ENCODE measurements at places on chromosomes 5 and 9.

GRCh38 chr5:119036101-119036762 is 34.7 kb upstream of the DMXL1 start:
- no peak for DNase-seq

- DNase-seq = peak; percentile 52
Measured at GRCh38 chr5:14723701-14724132, 59.2 kb downstream of the OTULIN start.

- DNase-seq = no peak
Measured at GRCh38 chr9:16521868-16522411, 348.5 kb downstream of the BNC2 start.

- no peak for DNase-seq
Measured at GRCh38 chr5:137845472-137845871, 22.2 kb upstream of the MYOT start.

- DNase-seq = no peak
Measured at GRCh38 chr9:126490214-126490631, 123.5 kb upstream of the LMX1B start.

- no peak for DNase-seq
Measured at GRCh38 chr9:87443461-87443860, 54.2 kb upstream of the DAPK1 start.

- no peak for DNase-seq
Measured at GRCh38 chr9:16449076-16449730, 421.3 kb downstream of the BNC2 start.

DNA sequence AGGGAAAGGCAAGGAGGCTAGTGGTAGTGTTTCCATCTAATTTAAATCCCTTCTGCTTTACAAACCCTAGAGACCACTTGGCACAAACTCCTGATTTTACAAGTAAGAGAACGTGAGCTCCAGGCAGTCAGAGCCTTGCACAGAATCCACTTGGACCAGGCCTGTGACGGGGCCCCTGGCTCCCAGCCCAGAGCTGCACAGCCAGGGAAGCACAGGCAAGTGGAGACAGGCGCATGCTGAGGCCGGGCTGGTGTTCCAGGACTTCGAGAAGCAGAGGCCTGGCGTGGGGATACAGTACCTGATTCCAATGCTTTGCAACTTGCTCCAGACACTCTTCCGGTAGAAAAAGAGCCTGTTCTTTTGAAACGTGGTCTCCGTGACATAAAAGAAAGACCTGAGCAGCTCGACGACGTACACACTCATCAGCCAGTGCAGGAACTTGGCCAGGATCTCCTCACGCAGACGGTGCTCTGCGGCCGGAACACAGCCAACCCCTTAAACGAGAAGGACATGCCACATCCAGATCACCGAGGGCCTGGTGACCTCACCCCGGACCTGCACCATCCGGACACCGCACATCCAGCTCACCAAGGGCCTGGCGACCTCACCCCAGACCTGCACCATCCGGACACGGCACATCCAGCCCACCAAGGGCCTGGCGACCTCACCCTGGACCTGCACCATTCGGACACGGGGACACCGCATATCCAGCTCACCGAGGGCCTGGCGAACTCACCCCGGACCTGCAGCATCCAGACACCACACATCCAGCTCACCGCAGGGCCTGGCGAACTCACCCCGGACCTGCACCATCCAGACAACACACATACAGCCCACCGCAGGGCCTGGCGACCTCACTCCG is 12.5 kb downstream of the TERT start:
- DNase-seq = no peak

DNA sequence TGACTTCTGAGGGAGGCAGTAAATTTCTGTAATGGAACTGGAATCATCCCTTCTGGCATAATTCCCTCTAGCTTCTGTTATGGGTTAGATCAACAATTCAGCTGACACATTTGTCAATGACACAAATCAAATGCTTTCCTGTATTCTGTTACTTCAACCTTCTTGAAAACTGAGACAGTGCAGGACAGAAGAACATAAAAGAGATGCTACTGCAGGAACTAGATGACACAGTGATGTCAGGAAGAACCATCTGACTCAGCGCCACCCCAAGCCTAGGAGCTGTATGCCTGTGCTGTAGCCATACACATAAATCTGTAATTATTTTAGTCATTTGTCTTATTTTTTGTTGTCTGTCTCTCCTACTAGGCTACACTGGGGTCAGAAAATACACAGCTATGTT is 18.2 kb upstream of the CEP120 start:
- peak; percentile 63 for DNase-seq

DNA sequence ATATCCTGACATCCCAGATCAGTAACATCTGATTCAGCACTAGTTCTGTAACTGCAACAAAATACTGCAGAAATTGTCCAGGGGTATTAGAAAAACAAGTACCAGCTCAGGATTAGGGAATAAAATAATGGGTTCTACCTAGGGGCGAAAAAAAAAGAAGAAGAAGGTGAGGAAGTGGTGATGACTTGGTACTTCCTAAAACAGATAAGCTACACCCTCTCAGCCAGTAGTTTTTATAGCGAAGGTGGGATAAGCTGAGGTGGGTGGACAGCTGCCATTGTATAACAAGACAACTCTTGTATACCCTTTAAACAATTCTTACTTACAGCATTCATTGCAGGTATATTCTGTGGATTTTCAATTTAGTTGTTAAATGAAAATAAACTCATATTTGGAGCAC is 19.1 kb downstream of the RAPGEF6 start:
- no peak for DNase-seq

- DNase-seq = no peak
Measured at GRCh38 chr9:107153336-107153735, 129.7 kb upstream of the RAD23B start.

GRCh38 chr5:159319832-159320231 is 10.5 kb downstream of the IL12B start:
- no peak for DNase-seq

DNA sequence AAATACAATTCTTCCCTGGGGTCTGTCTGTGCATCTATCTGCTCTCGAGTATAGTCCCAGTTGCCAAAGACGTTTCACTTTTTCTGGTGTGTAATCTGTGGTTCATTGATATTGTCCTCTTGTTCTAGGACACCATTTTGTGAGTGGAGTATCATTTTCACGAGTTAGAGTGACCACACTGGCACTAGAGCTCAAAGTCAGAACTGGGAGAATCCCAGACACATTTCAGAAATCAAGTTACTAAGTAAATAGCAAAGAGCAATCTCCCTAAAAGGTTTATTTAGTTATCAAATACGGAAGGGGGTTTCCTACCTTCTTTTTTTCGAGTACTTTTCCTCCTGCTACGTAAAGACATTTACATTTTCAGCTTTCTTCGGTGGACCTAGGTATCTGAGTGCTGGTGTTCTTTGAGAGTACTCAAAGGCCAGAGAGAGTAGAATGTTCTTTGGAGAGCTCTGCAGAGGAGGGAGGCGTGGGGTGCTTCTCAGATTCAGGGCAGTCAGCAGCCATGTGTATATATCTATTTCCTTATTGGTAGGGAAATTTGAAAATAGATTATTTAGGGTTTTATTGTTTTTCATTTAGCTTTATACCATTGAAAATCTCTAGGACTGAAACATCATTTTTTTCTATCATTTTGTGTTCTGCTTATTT is 8.9 kb upstream of the HSPA9 start:
- DNase-seq = no peak

DNA sequence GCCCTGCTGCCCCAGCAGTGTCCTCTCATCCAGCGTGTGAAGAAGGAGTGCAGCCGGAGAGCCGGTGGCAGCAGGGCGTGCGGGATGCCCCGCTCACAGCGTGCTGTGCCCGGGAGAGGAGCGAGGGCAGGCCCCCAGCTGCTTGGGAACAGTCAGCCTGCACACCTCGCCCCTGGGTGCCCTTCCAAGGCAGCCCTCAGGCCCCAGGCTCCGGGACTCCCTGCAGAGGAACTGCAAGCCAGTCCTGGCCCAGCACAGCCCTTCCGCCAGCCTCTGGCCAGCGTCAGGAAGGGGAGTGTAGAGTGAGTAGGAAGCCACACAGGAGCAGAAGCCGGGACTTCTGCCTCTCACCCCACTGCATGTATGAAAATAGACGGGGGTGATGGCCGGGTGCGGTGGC is 43.5 kb downstream of the ADAMTS2 start:
- no peak for DNase-seq

GRCh38 chr5:125083981-125084380 is 337.5 kb upstream of the ZNF608 start:
- no peak for DNase-seq

DNA sequence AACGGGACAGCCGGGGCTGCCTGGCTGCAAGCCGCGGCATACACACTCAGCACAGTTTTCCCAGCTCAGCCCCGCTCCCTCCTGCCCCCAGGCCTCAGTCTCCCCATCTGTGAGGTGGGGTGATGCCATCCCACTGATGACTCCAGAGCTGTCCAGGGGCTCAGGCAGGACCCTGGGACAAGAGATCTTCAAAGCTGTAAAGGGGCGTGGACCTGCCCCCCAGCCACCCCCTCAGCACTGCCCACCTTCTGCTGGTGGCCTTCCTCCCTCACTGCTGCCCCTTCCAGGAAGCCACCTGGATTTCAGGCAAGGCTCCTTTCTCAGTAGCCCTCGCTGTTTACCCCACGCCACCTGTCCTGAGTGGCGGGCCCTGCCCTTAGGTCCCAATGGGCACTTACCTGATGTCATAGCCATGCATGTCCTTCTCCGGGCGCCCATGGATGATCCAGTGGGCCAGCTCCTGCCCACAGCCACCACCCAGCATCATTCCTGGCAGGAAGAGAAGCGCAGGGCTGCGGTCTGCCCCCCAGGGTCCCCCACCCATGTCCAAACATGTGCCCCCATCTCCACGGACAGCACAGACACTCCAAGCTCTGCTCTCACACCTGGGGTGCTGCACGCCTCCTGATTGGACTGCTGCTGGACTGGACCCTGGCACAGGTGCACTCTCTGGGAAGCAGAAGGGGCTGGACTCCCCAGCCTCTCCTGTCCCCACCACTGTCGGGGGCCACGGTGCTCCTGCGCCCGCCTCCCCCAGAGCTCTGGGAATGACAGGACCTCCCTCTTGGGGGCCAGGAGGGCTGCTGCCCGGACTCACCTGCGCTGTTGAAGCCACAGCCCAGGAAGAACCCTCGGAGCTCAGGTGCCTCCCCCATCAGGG is 25.7 kb downstream of the SARDH start:
- DNase-seq = no peak

GRCh38 chr5:132263548-132264261 is 6.2 kb downstream of the PDLIM4 start:
- peak; percentile 72 for DNase-seq

DNA sequence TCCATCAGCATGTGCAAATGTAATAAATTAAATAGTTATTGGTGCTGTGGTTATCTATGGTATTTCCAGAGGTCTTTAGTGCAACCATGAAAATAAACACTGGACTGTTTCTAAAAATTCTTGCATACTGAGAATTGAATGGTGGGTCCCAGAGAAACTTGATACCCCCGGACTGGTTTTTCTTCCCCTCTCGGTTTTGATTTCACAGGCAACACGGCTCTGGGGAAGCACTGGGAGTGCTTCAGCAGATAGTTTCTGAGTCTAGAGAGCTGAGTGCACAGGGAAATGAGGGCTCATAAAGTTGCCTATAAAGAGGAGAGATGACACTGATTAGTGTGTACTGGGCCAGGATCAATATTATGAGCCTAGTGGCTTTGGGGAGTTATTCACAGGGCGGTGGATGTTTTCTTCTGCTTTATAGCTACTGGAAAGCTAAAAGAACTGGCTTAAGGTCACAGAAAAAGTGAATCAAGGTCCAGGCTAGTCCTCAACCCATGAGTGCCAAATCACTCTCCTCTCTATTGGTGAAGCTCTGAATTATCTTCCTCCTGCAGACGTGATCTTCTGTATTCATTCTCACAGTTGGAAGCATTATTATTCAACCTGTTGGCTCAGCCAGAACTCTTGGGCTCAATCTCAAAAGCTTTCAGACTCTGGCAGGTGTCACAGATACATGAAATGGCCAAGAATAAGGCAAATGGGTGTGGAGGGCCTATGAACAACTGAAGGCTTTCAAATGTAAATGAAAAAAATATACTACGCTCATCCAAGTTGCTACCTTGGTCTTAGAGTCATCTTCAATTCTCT is 170.2 kb upstream of the HMHB1 start:
- DNase-seq = no peak

- DNase-seq = no peak
Measured at GRCh38 chr9:124399323-124399967, 15.8 kb downstream of the PSMB7 start.

GRCh38 chr5:61966296-61966955 is 339.6 kb upstream of the KIF2A start:
- DNase-seq = no peak

- no peak for DNase-seq
Measured at GRCh38 chr5:77006124-77006523, 24.1 kb upstream of the AGGF1 start.

DNA sequence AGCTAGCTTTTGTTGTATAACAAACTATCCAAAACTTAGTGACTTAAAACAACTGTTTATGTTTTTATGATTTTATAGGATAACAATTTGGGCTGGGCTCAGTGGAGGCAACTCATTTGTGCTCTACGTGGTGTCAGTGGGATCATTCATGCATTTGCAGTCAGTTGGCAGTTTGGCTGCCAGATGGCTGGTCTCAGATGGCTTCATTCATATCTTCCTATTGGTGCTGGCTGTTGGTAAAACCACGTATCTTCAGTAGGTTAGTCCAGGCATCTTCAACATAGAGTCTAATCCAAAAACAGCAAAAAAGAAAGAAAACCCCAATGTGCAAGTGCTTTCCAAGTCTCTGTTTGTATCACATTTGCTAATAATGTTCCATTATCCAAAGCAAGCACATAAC is 51.7 kb upstream of the RIC1 start:
- DNase-seq = no peak

DNA sequence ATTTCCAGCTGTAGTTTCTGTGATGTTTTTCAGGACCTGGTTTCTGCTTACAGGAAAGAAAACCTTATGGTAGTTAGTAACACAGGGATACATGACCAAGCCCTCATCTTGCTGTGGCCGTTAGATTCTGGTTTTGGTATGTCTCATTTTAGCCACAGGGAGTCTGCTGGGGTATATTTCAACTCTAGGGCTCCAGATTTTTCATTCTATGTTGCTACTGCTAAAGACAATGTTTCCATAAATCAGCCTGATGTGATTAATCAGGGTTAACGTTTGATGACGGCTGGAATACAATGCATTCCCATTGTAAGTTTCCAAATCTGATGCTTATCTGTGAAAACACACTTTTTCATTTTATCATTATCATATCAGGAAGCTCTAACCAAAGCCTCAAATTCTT is 48.2 kb downstream of the P4HA2 start:
- no peak for DNase-seq

- no peak for DNase-seq
Measured at GRCh38 chr5:136058039-136058971, 29.5 kb downstream of the TGFBI start.

DNA sequence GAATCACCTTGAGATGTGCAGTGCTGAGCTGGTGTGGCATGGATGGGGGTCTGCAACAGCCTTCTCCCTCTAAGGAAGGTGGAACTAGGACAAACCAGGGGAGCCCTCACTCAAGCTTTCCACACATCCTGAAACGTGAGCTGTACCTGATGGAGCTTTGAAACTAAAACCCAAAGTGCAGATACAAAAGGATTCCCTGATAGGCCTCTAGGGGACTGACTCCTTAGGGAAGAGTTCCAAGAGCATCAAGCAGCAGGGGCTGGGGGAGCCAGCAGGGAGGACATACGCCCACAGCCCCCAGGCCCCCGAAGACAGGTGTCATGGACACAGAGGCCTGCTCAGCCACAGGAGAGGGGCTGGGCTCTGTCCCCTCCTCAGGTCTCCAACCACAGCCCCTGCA is 17.7 kb downstream of the ARHGEF37 start:
- DNase-seq = no peak
